Thymus (tissue), 14 donors: ENCODE measurements at places on chromosomes 11 and 22.

GRCh38 chr11:13984616-13985450, 22.3 kb downstream of the SPON1 start:
- no peak for DNase-seq

DNA sequence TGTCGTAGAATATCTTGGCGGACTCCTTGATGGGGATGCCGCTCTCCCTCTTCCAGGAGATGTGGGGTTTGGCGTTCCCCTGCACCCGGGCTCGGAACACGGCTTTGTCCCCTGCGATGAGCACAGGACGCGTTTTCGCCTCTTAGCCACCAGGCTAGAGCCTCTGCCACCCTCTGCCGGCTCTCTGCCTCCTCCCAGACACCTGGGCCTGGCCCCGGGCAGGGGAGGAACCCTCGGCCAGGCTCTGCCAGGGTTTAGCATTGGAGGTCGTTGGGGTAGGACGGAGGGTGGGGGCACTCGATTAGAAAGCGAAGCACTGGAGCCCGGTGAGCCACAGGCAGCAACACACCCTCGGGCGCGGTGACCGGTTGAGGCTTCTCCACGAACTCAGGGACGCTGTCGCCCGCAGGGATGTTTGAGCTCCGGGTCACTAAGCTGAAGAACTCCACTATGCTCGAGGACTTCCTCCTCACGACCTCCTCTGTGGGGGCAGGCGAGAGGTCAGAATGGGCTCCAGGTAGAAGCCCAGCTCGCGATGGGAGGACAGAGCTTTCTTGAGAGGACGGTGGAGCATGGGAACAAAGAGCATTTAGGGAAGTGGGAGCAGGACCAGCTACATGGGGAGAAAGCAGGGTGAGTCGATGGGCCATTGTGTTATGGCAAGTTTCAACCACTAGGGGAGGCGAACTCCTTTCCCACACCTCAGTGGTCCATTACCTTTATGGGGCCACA, 4.3 kb downstream of the IGSF22 start:
- peak; percentile 40 for DNase-seq

DNA sequence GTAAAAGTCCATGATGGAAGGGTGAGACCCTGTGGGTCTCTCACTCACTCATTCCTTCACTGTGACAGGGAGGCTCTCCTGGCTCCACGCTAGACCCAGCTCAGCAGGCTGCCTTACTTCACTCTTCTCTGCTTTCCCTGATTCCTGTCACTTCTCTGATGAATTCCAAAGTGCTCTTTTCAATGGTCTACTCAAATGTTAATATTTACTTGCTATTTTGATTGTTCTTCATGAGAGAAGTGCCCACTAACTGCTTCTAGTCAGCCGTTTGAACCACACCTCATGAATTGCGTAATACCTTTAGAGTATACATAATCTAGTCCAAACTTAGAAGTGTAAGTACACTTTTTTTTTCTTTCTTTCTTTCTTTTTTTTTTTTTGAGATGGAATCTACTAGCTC, 1350.2 kb upstream of the RAG2 start:
- no peak for DNase-seq

- no peak for DNase-seq
These were observed 23.8 kb downstream of the CSNK2A3 start for GRCh38 chr11:11329062-11329806.

DNA sequence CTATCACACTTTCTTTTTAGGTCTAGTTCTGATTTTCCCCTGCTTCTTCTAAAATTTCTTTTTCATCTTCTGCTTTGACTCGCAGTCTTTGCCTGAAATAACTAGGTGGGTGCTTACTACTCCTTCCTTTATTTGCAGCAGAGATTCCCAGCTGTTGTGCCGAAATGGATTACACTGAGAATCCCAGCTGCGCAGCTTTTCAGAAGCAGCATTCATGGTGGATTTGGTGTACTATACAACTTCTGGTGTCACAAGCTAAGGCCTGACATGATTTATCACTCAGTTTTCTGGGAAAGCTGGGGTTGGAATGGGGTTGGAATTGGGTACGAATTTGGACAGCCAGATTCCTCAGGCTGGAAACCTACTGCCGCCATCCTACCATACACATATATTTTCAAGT, 6.0 kb upstream of the XKR3 start:
- DNase-seq, result no peak

GRCh38 chr22:17998913-17999312, 25.4 kb downstream of the MICAL3 start:
- no peak for DNase-seq

- DNase-seq, result no peak
These were observed 49.5 kb downstream of the VSIG10L2 start for GRCh38 chr11:125995313-125995712.

- no peak for DNase-seq
These were observed 6.3 kb upstream of the SYNGR1 start for GRCh38 chr22:39343259-39344045.

- no peak for DNase-seq
These were observed 1282.1 kb downstream of the TBC1D22A start for GRCh38 chr22:48044487-48045060.

DNA sequence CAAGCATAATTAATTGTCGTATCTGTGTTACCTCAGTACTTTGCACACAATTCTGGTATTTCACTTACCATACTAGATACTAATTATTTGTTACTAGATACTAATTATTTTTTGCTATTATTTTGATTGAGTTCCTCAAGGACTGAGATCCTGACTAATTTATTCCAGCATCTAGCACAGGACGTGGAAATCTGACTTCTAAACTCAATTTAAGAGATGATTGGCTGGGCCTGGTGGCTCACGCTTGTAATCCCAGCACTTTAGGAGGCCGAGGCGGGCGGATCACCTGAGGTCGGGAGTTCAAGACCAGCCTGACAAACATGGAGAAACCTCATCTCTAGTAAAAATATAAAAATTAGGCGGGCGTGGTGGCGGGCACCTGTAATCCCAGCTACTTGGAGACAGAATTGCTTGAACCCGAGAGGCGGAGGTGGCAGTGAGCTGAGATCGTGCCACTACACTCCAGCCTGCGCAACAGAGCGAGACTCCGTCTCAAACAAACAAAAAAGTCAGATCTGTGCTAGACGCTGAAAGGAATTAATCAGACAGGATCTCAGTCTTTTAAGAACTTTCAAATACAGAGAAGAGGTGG, 527 bp upstream of the MRPL48 start:
- no peak for DNase-seq

- DNase-seq, result no peak
These were observed 58.1 kb downstream of the WNT11 start for GRCh38 chr11:76148231-76148630.

GRCh38 chr22:22229683-22230420, 14.7 kb upstream of the VPREB1 start:
- no peak for DNase-seq

- DNase-seq, result no peak
These were observed 151.7 kb downstream of the UVRAG start for GRCh38 chr11:75966537-75967287.

- no peak for DNase-seq
These were observed 68.8 kb upstream of the SCUBE2 start for GRCh38 chr11:9160166-9160565.

DNA sequence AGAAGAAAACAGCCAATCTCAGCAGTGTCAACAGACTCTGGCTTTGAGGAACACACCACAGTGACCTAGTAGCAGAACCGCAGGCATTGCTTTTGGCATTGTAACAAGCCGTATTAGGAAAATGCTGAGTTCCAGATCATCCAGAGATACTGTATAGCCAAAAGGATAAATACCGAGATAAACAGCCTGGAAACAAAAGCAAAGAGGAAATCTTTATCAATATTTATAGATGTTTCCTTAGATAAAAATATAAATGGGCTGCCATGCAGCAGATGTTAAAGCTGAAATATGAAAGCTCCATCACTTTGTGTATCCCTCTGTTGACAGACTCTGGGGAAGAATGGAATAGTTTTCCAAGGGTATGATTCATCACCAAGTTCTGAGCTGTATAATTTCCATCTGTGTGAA, 98.9 kb upstream of the TP53AIP1 start:
- no peak for DNase-seq

- no peak for DNase-seq
These were observed 32.6 kb downstream of the PRDM11 start for GRCh38 chr11:45178890-45179671.

GRCh38 chr22:46815132-46815531, 52.7 kb downstream of the TBC1D22A start:
- DNase-seq, result no peak

- no peak for DNase-seq
These were observed 3.1 kb upstream of the PGGHG start for GRCh38 chr11:285894-286220.

GRCh38 chr11:131666617-131667016, 296.2 kb downstream of the NTM start:
- DNase-seq, result no peak

- no peak for DNase-seq
These were observed 320 bp downstream of the CLTCL1 start for GRCh38 chr22:19291218-19291579.

GRCh38 chr11:35185696-35186095, 46.7 kb downstream of the CD44 start:
- DNase-seq, result no peak

GRCh38 chr11:63920939-63921417, 4.0 kb upstream of the RCOR2 start:
- no peak for DNase-seq

GRCh38 chr11:124646148-124646547, 23.5 kb downstream of the TBRG1 start:
- no peak for DNase-seq

GRCh38 chr11:133064152-133064877, 468.0 kb downstream of the OPCML start:
- DNase-seq, result no peak

DNA sequence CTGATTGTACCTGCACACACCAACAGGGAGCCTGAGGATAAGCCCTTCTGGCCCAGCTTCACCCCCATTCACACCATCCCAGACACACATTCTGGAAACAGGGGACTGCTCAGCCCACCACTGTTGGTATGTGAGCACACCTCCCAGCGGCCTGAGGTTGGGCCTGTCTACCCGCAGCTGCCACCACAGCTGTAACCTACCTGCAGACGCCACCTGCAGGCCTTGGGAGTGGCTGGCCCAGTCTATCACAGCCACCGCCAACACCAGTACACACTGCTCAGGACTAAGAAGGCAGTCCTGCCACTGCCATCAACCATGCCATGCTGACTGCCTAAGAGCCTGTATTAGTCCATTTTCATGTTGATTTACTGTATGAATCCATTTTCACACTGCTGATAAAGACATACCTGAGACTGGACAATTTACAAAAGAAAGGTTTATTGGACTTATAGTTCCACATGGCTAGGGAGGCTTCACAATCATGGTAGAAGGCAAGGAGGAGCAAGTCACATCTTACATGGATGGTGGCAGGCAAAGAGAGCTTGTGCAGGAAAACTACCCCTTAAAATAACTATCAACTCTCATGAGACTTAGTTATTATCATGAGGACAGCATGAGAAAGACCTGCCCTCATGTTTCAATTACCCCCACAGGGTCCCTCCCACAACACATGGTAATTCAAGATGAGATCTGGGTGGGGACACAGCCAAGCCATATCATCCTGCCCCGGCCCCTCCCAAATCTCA, 30.6 kb downstream of the RSF1 start:
- no peak for DNase-seq

DNA sequence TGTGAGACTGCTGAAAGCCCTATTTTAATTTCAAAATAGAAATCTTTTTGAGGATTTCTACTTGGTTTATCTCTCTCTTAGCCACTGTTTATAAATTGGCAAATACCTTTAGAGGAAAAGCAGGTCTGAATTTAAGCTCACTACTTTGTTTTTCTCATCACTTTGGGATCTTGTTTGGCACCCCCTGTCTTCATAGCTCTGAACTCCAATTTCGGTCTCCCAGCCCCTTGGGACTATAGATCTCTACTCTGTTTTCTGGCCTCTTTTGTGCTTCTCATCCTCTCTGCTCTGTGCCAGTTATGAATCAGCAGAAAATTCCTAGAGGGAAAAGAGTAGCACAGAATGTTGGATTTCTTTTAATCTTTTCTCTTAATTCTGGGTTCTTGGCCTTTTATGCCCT, 118.3 kb downstream of the CYP2R1 start:
- no peak for DNase-seq

DNA sequence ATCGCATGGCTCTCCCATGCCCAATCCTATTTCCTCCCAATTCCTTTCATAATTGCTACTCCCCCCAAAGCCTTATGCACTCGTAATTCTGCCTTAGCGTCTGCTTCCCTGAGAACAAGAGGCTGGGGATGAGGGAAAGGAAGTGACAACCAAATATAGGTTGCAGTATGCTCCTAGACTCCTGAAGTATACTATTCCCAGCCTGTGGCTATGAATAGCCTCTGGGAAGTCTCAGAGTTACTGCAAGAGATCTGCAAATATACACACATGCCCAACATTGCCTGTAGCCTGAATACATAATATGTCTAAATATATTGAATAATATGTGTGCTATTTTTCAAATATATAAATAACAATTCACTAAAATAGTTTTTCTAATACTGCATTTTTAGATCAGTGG, 96.1 kb upstream of the CD44 start:
- no peak for DNase-seq

- DNase-seq, result no peak
These were observed 38.7 kb downstream of the EIF3F start for GRCh38 chr11:8025816-8026215.

DNA sequence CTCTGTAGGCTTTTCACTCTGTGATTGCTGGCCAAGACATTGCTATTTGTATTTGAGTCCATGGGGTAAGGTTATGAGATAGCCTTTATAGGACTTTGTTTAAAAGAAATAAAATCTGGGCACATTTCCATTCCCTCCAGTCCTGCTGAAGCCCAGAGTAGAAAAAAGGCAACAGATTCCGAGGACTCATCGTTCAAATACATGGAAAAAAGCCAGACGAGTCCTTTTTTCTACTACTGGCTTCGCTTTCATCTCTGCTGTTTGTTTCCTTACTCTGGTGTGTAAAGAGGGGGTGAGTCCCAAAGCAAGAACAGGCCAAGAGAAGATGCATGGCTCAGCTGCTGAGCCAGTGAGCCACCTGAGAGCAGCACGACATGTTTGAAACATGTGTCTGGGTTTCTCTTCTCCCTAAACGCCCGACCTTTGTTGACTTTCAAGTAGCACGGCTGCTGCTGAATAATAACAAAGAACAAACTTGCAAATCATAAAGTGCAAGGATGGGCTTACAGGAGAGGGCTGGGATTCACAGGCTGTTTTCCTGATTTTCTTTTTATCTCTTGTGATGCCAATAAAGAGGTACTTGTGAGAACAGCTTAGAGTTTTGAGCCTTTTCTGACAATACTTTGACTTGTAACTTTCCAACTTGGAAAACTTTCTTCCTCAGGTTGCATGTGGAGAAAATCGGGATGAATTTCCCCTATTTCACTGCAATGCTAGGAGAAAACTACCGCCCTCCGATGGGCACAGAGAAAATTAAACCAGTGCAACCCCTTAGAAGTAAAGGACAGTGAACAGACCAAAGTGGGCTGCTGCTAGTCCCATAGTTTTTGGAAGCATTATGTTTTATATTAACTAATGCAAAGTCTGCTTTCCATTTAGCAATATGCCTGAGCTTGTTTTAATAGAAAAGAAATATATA, 195.2 kb upstream of the RAG2 start:
- DNase-seq, result no peak
